NCI-H1930 (cell line): ENCODE measurements at places on chromosomes 16 and 17.

DNA sequence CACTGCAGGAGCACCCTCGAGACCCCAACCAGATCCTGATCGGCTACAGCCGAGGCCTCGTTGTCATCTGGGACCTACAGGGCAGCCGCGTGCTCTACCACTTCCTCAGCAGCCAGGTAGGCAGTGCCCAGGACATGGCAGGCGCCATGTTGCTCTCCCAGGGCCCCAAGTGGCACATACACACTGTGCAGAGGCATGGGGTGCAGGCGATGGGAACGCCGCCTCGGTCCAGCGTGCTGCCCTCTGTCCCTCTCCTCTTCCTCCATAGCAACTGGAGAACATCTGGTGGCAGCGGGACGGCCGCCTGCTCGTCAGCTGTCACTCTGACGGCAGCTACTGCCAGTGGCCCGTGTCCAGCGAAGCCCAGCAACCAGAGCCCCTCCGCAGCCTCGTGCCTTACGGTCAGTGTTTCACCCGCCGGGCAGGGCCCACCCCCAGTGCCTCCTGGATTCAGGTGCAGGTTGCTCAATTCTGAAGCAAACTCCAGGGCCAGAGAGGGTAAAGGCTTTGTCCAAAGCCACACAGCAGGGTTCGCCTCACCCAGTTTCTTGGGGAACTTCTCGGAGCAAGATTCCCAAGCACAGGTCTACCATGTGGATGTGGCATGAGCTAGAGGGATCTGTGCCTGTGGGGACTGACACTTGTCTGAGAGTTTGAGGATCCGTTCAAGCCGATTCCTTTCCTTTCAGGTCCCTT lies 24.4 kb upstream of the MYO15B start:
- no peak for DNase-seq

DNA sequence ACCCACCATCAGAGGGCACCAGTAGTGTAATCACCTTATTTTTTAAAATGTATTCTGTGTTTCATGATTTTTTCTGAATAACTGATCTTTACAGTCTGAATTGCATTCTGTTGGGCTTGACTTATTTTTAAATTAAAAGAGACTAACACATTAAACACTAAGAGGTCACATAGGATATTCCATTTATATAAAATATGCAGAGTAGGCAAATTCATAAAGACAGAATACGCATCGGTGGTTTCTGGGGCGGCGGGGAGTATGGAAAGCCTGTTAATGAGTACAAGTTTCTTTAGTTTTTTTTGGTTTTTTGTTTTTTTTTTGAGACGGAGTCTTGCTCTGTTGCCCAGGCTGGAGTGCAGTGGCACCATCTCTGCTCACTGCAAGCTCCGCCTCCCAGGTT lies 366.3 kb downstream of the WWOX start:
- no peak for DNase-seq

- DNase-seq = no peak
These were observed 40.0 kb upstream of the CCL1 start for GRCh38 chr17:34403006-34403405.

- DNase-seq = no peak
These were observed 8.4 kb downstream of the LRRC3C start for GRCh38 chr17:39935909-39936308.

DNA sequence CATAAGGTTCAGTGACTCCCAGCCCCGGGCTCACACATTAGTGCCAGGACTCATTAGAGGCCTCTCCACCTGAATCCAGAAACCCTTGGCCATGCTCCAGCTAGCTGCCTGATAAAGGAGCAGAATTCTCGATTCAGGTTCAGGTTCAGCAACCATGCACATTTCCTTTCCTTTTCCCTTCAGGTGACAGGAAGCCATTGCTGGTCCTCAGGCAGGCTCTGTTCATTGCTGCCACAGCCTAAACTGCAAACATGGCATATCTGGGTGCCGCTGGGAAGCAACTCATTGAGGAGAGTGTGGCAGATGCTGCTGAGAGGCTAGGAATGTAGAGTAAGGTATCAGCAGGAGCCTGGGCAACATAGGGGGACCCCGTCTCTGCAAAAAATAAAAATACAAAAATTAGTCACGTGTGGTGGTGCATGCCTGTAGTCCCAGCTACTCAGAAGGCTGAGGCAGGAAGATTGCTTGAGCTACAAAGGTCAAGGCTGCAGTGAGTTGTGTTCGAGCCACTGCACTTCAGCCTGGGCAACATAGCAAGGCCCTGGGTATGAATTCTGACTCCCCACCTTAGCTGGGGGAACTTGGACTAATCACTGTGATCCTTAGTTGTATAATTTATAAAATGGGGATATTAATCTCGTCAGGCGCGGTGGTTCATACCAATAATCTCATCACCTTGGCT lies 28.7 kb downstream of the ARL4D start:
- no peak for DNase-seq

DNA sequence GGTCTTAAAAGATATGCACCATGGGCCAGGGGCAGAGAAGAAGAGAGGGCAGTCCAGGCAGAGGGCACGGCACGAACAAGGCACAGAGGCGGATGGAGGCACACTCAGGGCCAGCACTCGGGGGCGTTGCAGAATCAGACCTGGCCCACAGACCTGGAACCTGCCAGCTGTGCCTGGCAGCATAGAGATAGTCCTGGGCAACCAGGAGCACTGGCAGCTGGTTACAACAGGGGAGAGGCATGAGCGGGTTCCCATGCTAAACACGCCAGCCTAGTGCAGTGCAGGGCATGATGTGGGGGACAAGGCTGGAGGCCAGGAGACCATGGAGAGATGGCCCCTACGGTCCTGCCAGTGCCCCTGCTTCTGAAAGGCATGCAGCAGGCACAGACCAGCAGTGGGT lies 56.9 kb upstream of the RBFOX3 start:
- no peak for DNase-seq

DNA sequence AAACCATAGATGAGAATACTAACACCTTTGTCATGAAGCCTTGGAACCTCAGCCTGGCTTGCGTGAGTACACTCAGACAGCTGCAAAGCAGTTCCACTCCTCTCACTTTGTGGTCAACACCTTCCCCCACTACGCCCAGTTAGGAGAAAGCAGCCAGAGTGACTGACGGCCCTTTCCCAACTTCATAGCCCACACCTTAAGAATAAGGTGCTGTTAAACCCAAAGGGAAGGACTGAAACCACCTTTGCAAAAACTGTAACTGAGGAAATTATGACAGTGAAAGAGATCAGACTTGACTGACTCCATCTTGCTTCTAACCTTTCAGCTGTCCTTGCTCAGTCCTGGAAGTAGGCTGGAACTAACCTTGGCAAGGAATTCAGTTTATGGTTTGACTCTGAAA lies 13.7 kb downstream of the N4BP1 start:
- DNase-seq = no peak

- no peak for DNase-seq
These were observed 4.2 kb upstream of the PLXDC1 start for GRCh38 chr17:39155654-39156053.

- no peak for DNase-seq
These were observed 33.6 kb upstream of the RAB11FIP4 start for GRCh38 chr17:31357839-31358394.

- no peak for DNase-seq
These were observed 4.4 kb upstream of the RASL10B start for GRCh38 chr17:35726953-35727460.

- no peak for DNase-seq
These were observed 19.0 kb upstream of the EVPL start for GRCh38 chr17:76046064-76046463.

DNA sequence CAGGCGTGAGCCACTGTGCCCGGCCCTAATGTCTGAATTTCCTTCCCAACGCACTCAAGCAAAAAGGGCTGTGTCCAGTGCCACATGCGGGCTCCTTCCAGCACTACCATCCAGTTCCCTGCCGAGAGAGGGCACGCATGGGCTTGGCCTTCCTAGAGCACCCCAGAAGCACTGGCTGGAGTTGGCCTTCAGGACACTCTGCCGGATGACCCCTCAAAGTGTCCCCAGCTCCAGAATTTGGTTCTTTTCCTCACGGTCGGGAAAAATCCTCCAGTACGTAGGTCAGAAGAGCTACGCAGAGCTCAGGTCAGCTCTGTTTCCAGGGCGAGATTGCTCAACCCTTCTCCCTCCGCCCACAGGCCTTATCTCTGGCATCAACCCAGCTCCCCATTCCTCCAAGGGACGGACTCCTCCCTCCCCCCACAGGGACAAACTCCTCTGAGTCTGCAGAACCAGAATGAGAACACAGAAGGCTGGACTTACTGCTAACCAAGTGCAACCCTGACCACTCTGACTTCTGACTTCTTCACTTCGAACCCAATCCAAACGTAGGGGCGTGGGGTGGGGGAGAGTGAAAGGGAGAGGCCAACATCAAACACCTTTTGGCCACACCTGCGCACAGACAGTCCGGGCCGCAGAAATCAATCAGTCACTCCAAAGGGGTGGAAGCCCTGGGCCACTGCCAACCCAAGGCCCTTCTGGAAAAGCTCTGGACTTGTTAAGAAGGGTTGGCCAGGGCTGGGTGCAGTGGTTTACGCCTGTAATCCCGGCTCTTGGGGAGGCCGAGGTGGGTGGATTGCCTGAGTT lies 3.6 kb downstream of the CDC42EP4 start:
- no peak for DNase-seq

- DNase-seq = no peak
These were observed 61.2 kb downstream of the ABAT start for GRCh38 chr16:8735574-8735973.

GRCh38 chr17:83090444-83091256 lies 11.2 kb downstream of the METRNL start:
- DNase-seq = no peak

GRCh38 chr17:80385046-80385445 lies 29.9 kb upstream of the ENDOV start:
- DNase-seq = no peak

GRCh38 chr17:10119203-10120108 lies 79.0 kb downstream of the GAS7 start:
- DNase-seq = no peak

GRCh38 chr17:37717627-37718323 lies 27.1 kb downstream of the HNF1B start:
- no peak for DNase-seq

DNA sequence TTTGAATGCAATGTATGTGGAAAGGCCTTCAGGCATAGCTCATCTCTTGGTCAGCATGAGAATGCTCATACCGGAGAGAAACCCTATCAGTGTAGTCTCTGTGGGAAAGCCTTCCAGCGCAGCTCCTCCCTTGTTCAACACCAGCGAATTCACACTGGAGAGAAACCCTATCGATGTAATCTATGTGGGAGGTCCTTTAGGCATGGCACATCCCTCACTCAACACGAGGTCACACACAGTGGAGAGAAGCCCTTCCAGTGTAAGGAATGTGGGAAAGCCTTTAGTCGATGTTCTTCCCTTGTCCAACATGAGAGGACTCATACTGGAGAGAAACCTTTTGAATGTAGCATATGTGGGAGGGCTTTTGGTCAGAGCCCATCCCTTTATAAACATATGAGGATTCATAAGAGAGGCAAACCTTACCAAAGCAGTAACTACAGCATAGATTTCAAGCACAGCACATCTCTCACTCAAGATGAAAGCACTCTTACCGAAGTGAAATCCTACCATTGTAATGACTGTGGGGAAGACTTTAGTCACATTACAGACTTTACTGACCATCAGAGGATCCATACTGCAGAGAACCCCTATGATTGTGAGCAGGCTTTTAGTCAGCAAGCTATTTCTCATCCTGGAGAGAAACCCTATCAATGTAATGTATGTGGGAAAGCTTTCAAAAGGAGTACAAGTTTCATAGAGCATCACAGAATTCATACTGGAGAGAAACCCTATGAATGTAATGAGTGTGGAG lies 24.7 kb downstream of the ZFP90 start:
- DNase-seq = no peak

DNA sequence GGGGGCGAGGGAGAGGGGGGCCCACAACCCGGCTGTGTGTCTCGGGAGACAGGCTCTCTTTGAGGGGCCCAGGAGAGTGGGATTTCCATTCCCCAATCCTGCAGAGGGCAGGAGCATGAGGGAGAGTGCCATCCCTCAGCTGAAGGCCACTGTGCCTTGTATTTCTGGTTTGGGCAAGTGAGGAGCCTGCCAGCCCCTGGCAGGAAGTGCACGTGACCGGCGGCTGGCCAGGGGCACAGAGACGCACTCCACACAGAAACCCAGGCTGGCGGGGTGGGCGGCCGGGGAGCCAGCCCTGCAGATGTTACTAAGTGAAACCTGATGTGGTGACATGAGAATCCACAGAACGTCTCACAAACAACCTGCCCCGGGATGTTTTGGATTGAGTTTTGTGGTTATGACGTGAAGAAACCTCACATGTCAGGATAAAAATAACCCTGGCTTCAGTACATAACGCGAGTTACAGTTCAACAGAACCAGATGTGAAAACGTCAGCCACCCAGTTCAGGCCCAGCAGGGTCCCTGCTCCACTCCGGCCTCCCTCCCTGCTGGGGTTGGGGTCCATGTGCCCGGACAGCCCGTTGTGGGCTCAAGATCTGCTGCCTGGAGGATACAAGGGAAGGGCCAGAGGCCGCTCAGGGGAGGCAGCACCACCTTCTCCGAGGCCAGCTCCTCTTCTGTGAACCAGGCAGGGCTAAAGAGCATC lies 51.7 kb upstream of the MTSS2 start:
- DNase-seq = no peak

- no peak for DNase-seq
These were observed 2.9 kb upstream of the FBXO47 start for GRCh38 chr17:38970128-38970527.

GRCh38 chr17:78522031-78522809 lies 55.0 kb downstream of the DNAH17 start:
- no peak for DNase-seq

DNA sequence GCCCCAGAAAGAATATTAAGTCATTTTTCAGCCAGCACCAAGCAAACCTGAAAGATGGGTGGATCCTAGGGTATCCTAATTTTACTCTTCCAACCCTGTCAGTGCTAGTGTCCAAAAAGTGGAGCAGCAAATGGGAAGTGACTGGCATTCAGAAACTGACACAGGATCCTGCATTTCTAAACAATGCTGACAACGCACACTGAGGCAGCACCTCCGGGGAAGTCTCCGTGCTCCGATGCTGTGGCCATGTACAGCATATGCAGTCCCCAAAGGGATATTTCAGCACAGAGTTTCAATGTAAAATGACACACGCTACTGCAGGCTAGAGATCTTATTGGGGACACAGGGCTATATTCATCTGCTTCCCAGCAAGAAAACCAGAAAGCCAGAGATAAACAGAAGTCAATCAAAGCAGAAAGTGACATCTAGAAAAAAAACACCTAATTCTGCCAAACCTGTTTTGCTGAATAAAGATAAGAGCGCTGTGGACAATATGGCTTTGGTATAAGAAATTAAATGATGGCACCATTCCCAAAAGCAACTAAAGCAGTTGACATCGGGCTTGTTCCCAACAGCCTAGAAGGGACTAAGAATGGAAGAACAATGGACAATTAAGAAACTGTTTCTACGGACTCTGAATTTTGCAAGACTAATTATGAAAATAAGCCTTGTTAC lies 17.3 kb downstream of the XYLT1 start:
- DNase-seq = no peak

- no peak for DNase-seq
These were observed 27.8 kb downstream of the SOCS7 start for GRCh38 chr17:38379448-38379847.

GRCh38 chr17:29138184-29138955 lies 41.8 kb downstream of the MYO18A start:
- DNase-seq = no peak
